ENCODE measurements at places on chromosomes 1 and 21. TPM values are rescaled to one million over a fixed set of nuclear protein-coding genes. Genes with fewer than 3 reads are reported as not detected.
A peak's percentile ranks its signal among the peaks of the same experiment; 100 is the strongest.

Gene AVPR1B
- 0.31 TPM for polyA plus RNA-seq

Gene GJA5
- 0.88 TPM for polyA plus RNA-seq

Gene FMN2
- 0.98 TPM for polyA plus RNA-seq

- H3K4me3 ChIP-seq = no peak overlapping the region
- DNase-seq = peak; percentile 78
- peaks cover 24% of the 10 kb centered on the region for H3K36me3 ChIP-seq
- peaks cover 30% of the 10 kb centered on the region for H3K4me1 ChIP-seq
- H3K27me3 ChIP-seq = no peaks in the 10 kb centered on the region
- H3K27ac ChIP-seq = no peak overlapping the region
These were observed 96.5 kb downstream of the USP25 start for GRCh38 chr21:15826147-15826780.

GRCh38 chr1:25677193-25677773, 60.7 kb downstream of the MAN1C1 start:
- no peak overlapping the region for H3K27ac ChIP-seq
- peaks cover 19% of the 10 kb centered on the region for H3K4me1 ChIP-seq
- no peaks in the 10 kb centered on the region for H3K36me3 ChIP-seq
- DNase-seq = no peak

Gene YBX1
- 844 TPM for polyA plus RNA-seq

Gene TTC34
- polyA plus RNA-seq = 0.06 TPM

GRCh38 chr21:34949030-34949429, 100.1 kb downstream of the RUNX1 start:
- no peak for DNase-seq
- no peak overlapping the region for H3K27ac ChIP-seq
- H3K36me3 ChIP-seq = no peaks in the 10 kb centered on the region
